Ascending aorta (tissue), 2 donors: ENCODE measurements at places on chromosomes 11 and 22. TPM values are rescaled to one million over a fixed set of nuclear protein-coding genes. Genes with fewer than 3 reads are reported as not detected.
A peak's percentile ranks its signal among the peaks of the same experiment; 100 is the strongest.

- peaks cover 7% of the 10 kb centered on the region for H3K27me3 ChIP-seq
- H3K27ac ChIP-seq, result no peak overlapping the region
- no peaks in the 10 kb centered on the region for H3K36me3 ChIP-seq
- H3K4me3 ChIP-seq, result no peak overlapping the region
- peaks cover 2% of the 10 kb centered on the region for H3K4me1 ChIP-seq
- no peak for DNase-seq
These were observed 1.4 kb upstream of the NEFH start for GRCh38 chr22:29478326-29479276.

DNA sequence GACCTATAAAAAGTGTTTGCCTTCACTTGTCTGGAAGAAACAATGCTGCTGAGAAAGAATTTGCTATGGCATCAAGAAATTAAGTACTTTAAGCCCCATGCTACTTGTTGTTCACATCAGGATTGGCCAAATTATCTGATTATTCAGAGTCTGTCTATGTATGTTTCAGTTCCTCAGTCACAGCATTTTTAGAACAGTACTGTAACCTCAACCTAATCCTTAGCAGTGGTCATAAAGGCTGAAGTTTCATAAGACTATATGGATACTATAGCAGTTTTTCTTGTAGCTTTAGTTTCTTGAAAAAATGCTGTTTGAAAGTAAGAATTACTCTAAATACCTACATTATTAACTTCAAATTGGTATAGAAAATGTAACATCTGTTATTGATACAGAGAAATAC lies 153.9 kb downstream of the INSC start:
- H3K36me3 ChIP-seq, result no peaks in the 10 kb centered on the region
- no peak overlapping the region for H3K4me3 ChIP-seq
- no peak overlapping the region for H3K27ac ChIP-seq

- no peaks in the 10 kb centered on the region for H3K27me3 ChIP-seq
- DNase-seq, result no peak
- H3K4me3 ChIP-seq, result no peak overlapping the region
- no peaks in the 10 kb centered on the region for H3K4me1 ChIP-seq
These were observed 61.2 kb upstream of the CLTCL1 start for GRCh38 chr22:19352766-19353165.

GRCh38 chr11:121467965-121468364 lies 15.2 kb upstream of the SORL1-AS1 start:
- peak overlapping the region; percentile 77 for H3K27ac ChIP-seq
- no peaks in the 10 kb centered on the region for H3K27me3 ChIP-seq
- peaks cover 33% of the 10 kb centered on the region for H3K4me1 ChIP-seq
- no peaks in the 10 kb centered on the region for H3K36me3 ChIP-seq
- H3K4me3 ChIP-seq, result no peak overlapping the region

The SCGB1D2 gene
- total RNA-seq, result not detected

- H3K4me1 ChIP-seq, result no peaks in the 10 kb centered on the region
- H3K4me3 ChIP-seq, result no peak overlapping the region
- no peaks in the 10 kb centered on the region for H3K36me3 ChIP-seq
- H3K27me3 ChIP-seq, result no peaks in the 10 kb centered on the region
These were observed 10.5 kb downstream of the EMID1 start for GRCh38 chr22:29216011-29216872.

- no peak overlapping the region for H3K4me3 ChIP-seq
- H3K27ac ChIP-seq, result no peak overlapping the region
- no peak for DNase-seq
- peaks cover 6% of the 10 kb centered on the region for H3K4me1 ChIP-seq
These were observed 263.3 kb downstream of the LARGE1 start for GRCh38 chr22:33656808-33657628.

The KCNK4 gene
- total RNA-seq, result not detected

- no peak for DNase-seq
- H3K27me3 ChIP-seq, result no peaks in the 10 kb centered on the region
- peaks cover 46% of the 10 kb centered on the region for H3K36me3 ChIP-seq
- H3K27ac ChIP-seq, result peak overlapping the region; percentile 84
- no peak overlapping the region for H3K4me3 ChIP-seq
- H3K4me1 ChIP-seq, result peaks cover 15% of the 10 kb centered on the region
These were observed 13.5 kb downstream of the CD59 start for GRCh38 chr11:33722590-33723234.

DNA sequence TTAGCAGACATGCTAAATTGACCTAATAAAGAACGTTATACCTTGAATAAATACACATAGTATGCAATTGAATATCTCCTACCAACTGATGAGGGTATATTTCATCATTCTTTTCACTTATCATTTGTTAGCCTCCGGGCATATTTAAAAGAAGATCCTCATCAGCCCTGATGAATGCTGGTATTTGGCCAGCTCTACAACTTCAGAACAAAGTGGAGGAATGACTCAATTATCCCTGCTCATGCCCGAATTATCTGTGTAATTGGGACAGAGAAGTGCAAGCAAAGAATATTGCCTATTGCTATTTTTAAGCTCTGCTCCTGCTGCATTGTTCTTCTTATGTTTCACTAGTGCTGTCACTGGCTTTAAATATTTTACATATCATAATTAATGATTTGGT lies 622.1 kb downstream of the METTL15 start:
- H3K27ac ChIP-seq, result no peak overlapping the region
- no peaks in the 10 kb centered on the region for H3K27me3 ChIP-seq
- H3K36me3 ChIP-seq, result no peaks in the 10 kb centered on the region
- no peak for DNase-seq
- no peaks in the 10 kb centered on the region for H3K4me1 ChIP-seq

DNA sequence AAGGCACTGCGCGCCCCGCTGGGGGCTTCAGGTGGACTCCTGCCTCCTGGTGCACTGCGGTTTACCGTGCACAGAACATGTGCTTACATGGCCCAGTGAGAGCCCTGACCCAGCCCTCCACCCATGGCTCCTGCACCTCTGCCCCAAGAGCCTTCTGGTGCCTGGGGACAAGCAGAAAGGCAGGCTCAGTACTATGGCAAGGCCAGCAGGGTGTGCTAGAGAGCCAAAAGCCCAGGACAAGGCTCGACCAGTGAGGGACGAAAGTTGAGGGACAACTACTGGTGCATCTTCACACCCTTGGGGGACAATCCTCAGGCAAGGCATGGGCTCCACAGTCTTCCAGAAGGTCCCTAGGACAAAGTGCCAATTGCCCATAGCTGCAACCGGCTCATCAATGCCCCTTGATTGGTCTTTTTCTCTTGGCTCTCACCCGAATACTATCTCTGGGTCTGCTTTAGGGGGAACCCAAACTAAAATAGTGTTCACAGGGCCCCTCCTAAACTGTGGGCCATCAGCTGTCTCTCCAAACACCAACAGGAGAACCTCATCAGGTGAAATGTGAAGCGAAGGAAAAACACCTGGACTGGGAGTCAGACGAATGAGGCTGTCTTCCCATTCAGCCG lies 13.5 kb downstream of the PGA5 start:
- no peak overlapping the region for H3K4me3 ChIP-seq
- H3K4me1 ChIP-seq, result no peaks in the 10 kb centered on the region
- no peak overlapping the region for H3K27ac ChIP-seq
- H3K27me3 ChIP-seq, result no peaks in the 10 kb centered on the region

DNA sequence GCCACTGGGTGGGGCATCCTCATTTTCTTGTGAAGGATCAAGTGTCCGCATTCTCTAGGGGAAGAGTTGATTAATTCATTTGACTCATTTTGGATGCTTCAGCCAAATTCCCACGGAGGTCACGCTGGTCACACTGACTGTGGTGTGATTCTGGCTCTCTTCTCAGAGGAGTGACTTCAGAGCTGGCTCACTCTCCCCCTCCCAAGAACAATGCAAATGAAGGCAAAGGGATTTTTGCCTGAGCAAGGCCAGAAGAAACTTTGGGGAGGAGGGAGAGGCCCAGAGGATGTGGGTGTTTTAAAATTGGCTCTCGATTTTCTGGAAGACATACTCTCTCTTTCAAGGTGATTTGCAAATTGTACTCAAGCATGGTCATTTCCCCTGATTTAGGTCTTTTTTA lies 51.1 kb upstream of the LMO2 start:
- H3K4me3 ChIP-seq, result no peak overlapping the region
- no peaks in the 10 kb centered on the region for H3K4me1 ChIP-seq
- H3K27ac ChIP-seq, result peak overlapping the region; percentile 74
- no peaks in the 10 kb centered on the region for H3K36me3 ChIP-seq
- DNase-seq, result peak; percentile 84

The TSPAN32 gene
- total RNA-seq, result 1.9 TPM

DNA sequence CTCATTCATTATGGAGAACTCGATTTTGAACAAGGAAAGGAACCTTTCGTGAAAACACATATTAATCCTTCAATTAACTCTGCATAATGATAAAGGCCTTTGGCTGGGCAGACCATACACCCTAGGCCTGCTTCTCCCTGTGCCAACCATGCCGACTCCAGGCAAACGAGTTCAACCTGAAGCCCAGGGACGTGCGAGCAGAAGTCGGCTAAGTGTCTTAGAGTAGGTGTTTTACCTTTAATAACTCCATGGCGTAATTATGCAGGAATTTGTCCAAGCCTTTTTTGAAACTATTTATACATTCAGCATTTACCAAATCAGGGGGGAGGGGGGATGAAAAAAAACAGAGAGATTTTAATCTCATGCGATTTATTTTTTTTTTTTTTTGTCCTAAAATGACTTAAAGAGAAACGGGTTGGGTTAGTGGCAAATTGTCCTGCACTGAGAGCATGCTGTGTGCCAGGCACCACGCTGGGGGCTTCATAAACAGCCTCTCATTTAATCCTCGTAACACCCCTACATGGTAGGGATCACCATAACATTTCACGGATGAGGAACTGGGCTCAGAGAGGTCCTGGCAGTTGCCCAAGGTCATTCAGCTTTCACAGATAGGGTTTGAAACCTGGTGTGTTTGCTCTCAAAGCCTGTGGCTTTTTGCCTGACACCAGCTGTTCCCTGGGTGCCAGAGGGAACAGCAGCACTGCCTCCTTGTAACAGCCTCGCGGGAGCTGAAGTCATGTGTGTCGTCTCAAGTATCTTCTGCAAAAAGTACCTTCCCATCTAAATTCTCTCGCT lies 423.9 kb downstream of the MN1 start:
- no peak overlapping the region for H3K27ac ChIP-seq
- no peak overlapping the region for H3K4me3 ChIP-seq
- DNase-seq, result no peak
- no peaks in the 10 kb centered on the region for H3K27me3 ChIP-seq

- peak overlapping the region; percentile 36 for H3K27ac ChIP-seq
- no peaks in the 10 kb centered on the region for H3K4me1 ChIP-seq
- DNase-seq, result peak; percentile 93
- peak overlapping the region; percentile 37 for H3K4me3 ChIP-seq
These were observed 16.1 kb downstream of the TSKU start for GRCh38 chr11:76799066-76799804.

The SHISAL1 gene
- 1.6 TPM for total RNA-seq

GRCh38 chr22:31870890-31871289 lies 73.4 kb upstream of the YWHAH start:
- no peak overlapping the region for H3K4me3 ChIP-seq
- no peaks in the 10 kb centered on the region for H3K27me3 ChIP-seq
- DNase-seq, result no peak
- H3K4me1 ChIP-seq, result no peaks in the 10 kb centered on the region
- no peak overlapping the region for H3K27ac ChIP-seq
- H3K36me3 ChIP-seq, result peaks cover 24% of the 10 kb centered on the region

GRCh38 chr22:37848587-37849088 lies 581 bp upstream of the EIF3L start:
- H3K4me3 ChIP-seq, result peak overlapping the region; percentile 73
- peaks cover 14% of the 10 kb centered on the region for H3K36me3 ChIP-seq
- no peaks in the 10 kb centered on the region for H3K27me3 ChIP-seq
- peaks cover 17% of the 10 kb centered on the region for H3K4me1 ChIP-seq

DNA sequence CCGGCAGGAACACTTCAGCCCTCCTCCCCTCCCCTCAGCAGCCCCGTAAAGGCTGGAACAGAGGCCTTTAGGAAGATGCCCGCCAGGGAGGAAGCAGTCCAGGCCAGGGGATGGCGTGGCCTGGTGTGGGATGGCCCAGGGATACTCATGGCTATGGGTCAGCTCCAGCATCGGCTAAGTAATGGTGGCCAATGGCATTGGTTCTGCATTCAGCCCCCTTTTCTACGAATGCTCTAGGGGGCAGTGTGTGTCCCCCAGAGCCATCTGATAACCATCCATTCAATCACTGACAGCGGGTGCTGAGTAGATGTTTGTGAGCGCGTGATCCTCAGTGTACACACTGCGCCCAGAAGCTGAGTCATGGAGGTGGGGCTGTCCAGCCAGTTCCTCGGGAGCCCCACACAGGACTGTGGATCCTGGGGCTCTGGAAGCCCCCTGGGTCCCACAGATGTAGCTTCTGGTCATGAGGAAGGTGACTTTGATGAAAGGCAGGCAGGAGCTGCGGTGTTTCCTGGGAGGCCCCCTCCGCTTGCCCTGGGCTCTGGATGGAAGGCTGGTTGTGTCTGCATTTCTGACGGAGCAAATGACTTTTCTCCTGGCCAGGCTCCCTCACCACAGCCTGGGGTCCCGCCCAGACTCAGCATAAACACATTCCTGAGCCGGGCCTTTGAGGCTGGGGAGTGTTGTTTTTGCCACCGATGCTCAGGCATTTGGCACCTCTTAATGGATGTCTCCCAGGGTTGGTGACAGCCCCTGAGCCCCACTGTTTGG lies 46.5 kb downstream of the FBLN1 start:
- no peak overlapping the region for H3K4me3 ChIP-seq
- H3K36me3 ChIP-seq, result no peaks in the 10 kb centered on the region
- H3K4me1 ChIP-seq, result peaks cover 61% of the 10 kb centered on the region
- peak overlapping the region; percentile 94 for H3K27ac ChIP-seq
- peak; percentile 89 for DNase-seq
- no peaks in the 10 kb centered on the region for H3K27me3 ChIP-seq

- no peak overlapping the region for H3K4me3 ChIP-seq
- no peaks in the 10 kb centered on the region for H3K4me1 ChIP-seq
- no peak overlapping the region for H3K27ac ChIP-seq
- H3K27me3 ChIP-seq, result no peaks in the 10 kb centered on the region
These were observed 60.7 kb downstream of the STK33 start for GRCh38 chr11:8533332-8533731.

DNA sequence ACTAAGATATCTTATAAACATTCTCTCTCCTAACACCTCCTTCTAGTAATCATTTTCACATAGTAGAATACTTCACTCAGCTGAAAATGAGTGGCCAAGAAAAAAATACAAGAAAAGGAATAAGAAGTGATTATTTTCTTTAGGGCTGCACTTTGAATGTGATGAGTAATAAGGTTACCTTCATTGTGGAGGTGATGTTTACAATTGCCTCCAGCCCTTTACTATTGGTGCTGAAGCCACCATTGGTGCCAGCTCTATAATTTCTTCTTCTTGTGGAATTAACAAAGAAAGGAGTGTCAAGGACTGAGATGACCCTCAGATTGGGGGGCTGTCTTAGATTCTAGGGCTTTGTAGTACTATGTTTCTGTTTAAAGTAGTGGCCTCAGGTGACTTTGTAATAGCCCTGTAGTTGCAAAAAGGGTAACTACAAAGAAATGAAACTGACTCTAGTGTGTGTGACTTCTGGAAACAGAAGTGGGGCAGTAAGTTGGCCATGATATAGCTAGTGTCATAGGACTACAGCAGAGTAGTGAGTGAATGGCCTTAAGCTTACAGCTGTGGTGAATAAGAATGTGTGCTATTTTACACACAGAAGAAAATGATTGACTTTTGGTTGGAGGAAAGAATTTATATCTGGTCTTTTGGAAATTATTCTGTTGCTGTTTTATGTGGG lies 287.2 kb downstream of the TMEM135 start:
- H3K4me3 ChIP-seq, result no peak overlapping the region
- H3K27ac ChIP-seq, result no peak overlapping the region
- H3K27me3 ChIP-seq, result no peaks in the 10 kb centered on the region
- no peak for DNase-seq
- peaks cover 4% of the 10 kb centered on the region for H3K4me1 ChIP-seq

GRCh38 chr11:36510594-36510942 lies 496 bp upstream of the TRAF6 start:
- peak overlapping the region; percentile 86 for H3K27ac ChIP-seq
- H3K4me3 ChIP-seq, result peak overlapping the region; percentile 87
- H3K4me1 ChIP-seq, result no peaks in the 10 kb centered on the region
- H3K27me3 ChIP-seq, result no peaks in the 10 kb centered on the region
